ENCODE measurements at places on chromosomes 13 and 19.

DNA sequence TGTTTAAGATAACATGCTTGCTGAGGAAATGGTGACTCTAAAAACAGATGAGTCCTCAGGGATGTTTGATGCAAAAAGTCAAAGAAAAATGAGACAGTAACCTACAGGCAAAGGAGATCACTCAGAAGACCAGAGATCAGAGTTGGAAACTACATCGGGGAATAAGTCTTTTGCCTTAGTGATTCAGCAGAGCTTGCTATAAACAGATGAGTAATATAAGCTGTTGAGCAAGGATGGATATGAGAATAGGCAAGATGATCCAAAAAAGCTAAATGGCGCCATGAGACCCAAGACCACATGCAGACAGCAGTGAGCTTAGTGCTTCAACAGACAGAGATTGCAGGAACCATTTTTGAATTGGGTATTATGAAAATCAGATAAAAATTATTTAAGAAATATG is 168.6 kb downstream of the POSTN start:
- no peak for DNase-seq

DNA sequence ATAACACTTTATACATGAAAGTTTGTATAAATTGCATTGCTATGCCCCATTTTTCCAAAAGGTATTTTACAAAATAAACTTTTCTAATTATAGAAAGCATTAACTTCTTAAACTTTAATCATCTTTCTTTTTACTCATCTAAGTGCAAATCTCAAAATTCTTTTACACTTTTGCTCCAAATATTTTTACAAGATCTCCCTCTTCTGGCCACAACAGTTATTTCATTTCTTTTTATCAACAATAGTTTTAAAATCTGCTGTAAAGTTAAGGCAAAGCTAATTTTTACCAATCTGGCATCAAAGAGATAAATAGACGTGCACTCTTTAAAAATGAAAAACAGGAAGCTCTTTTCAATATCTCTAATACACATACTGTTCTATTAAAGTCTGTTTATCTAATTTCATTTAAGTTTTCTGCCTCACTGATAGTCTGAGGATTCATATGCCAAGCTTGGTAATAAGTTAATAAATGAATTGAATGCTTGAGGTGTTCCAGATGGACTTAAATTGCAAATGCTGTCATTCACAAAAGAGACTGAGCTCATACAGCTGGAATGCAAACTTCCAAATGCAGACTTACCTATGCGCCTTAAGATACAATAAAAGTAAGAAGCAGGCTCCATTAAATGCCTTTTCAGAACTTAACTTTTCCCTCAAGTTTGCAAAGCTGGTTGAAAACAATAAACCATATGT is 583.0 kb upstream of the ATXN8OS start:
- DNase-seq = peak; percentile 22

GRCh38 chr13:34913040-34913439 is 29.0 kb upstream of the NBEA start:
- no peak for DNase-seq

DNA sequence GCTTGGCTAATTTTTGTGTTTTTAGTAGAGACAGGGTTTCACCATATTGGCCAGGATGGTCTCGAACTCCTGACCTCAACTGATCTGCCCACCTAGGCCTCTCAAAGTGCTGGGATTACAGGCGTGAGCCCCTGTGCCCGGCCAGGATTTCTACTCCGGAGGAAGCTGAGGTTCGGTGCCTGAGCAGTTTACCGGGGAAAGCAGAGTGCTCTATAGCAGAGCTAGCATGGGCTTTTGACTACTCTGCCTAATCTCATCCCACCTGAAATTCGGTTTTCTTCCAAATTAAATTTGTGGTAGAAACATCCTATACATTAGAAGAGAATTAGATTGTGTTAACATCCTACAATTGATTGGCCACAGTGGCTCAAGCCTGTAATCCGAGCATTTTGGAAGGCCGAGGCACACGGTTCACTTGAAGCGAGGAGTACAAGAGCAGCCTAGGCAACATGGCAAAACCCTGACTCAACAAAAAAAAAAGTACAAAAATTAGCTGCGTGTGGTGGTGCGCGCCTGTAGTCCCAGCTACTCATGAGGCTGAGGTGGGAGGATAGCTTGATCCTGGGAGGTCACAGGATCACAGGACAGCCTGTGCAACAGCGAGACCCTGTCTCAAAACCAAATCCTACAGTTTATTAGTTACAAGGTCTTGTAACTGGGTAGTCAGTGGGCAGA is 1.6 kb downstream of the RPL13A start:
- DNase-seq = no peak

GRCh38 chr19:55116859-55117662 is at the start of gene PPP1R12C:
PPP1R12C (minus strand) TSS chr19:55117637; CDS start chr19:55117543, 94 bp downstream.
- no peak for DNase-seq

GRCh38 chr13:30042891-30043630 is 192.6 kb upstream of the UBL3 start:
- DNase-seq = no peak

DNA sequence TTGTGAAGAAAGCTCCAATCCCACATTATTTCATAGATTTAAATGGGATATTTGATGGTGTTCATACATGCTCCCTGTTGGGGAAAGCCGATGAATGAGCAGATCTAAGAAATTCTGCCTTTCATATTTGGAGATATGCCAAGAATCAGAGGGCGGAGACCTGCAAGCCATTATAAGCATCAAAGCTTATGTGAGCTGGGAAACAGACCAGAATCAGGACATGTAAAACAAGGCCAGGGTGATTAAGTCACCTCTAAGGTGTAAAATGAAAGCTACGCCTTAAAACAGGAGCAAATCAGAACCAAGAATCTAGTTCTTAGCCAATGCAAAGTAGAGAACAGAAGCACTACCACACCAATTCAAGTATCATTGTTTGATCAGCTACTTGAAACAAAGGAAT is 392.4 kb downstream of the DCT start:
- DNase-seq = no peak

DNA sequence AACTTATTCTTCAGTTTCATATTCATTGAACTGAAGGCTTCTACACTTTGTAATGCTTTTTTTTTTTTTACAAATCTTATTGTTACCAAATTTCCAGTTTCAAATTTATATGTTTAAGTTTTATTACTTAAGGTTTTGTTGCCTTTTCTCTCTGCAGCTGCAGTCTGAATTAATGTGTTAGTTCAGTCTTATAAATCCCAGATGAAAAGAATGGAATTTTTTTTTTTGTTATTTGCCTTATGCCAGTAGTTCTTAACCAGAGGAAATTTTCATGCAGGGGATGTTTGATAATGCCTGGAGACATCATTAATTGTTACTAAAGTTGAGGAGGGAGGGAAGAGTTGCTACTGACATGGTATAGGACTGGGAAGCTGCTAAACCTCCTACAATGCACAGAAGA is 367.9 kb upstream of the SPRY2 start:
- DNase-seq = no peak

- DNase-seq = no peak
Measured at GRCh38 chr19:48852292-48852691, 16.0 kb upstream of the HSD17B14 start.

GRCh38 chr13:54927538-54927937 is 1898.9 kb downstream of the OLFM4 start:
- no peak for DNase-seq

DNA sequence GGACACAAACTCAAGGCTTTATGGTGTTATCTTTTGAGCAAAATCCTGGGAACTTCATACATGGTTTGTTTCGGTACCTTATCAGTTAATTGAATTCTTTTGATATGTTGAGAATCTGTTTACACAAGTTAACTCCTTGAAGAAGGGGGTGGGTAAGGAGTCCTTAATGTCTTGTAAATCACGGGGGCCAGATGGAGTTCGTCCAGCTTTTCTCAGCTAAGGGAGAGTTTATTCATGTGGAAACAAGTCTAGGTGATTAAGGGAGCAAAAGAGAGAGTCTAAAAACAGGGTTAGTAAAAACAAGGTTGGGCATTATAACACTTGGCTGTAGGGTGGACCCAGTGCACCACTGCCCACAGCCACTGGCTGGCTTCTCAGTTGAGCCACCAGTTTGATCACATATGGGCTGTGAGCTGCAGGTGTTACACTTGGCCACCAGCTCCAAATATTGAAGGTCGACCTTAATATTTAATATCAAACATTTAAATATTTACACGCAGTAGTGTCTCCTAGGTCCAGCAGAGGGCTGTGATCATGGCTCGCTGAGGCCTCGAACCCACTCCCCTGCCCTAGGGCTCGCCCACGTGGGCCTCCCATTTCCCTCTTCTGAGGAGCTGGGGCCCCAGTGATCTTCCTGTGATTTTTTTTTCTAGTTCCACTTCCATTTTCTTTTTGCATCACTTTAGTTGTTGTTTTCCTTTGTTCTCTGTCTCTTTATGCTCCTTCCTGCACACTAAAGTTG is 21.0 kb upstream of the ZNF43 start:
- no peak for DNase-seq

DNA sequence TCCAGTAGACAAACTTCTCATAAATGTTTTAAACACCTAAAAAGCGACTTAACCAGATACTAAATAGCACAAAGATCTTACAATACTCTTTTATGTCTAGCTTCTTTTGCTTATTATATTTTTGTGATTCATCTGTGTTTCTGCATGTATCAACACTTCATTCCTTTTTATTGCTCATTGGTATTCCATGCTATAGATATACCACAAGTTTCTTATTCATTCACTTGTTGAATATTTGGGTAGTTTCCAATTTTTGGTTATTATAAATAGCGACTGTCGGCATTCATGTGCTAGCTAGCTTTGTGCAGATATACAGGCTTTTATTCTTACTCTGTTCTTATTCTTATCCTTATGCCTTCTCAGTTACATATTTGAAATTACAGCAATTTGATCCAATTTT is 50.0 kb upstream of the RGCC start:
- DNase-seq = no peak

DNA sequence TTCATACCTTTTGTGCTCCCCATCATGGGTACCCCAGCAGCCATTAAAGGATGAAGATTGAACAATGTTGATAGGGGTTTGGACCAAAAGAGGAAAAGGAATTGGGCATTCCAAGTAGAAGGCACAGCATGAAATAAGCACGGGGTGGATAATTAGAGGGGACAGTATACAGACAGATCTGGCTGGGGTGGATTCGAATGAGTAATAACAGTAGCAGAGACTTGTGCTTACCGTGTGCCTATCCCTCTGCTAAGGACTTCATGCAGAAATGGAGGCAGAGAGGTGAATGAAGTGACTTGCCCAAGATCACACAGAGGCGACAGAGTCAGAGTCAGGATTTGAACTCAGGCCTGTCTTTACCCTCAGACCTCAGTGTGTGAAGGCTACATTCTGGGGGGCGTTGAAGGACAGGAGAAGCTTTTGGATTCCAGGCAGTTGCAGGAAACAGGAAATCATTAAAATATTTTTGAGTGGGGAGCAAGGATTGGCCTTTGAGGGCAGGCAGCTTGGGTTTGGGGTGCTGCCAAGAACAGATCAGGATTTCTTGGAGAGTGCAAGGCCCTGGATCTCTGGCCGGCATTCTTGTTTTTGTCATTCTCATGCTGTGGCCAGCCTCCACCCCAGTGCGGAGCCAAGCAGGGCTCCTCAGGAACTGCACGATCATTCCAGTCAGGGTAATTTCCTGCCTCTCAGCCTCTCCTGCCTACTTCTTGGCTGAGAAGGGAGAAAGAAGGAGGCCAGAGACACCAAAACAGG is 18.7 kb downstream of the PAF1 start:
- DNase-seq = no peak

DNA sequence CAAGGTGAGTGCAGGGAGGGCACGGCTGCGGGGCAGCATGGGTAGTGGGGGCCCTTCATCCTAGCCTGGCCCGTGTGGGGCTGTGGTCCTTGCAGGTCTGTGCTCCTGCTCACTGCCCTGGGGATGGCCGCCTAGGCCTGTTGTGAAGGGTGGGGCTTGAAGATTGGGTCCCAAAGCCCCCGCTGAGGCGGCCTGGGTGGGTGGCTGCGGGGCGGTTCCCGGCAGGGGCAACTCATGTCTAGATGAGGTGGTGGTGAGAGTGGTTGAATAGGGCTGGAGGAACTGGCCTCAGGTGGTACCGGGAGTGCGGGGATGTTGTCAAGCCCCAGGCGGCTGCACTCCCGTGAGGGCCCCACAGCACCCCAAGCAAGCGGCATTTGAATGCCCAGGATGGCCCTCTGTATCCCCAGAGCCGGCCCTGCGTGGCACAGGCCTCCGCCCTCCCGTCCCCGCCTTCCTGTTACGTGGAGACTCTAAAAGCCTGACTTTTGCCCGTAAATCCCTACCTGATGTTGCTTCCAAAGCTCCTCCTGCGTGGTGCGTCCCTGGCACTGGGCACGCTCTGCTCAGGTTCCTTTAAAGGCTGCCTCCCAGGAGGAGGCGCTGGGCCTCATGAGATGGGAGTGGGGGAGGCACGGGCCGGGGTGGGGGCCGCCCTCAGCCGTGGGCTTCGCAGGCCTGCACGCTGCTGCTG is 15.0 kb downstream of the SPPL2B start:
- no peak for DNase-seq

DNA sequence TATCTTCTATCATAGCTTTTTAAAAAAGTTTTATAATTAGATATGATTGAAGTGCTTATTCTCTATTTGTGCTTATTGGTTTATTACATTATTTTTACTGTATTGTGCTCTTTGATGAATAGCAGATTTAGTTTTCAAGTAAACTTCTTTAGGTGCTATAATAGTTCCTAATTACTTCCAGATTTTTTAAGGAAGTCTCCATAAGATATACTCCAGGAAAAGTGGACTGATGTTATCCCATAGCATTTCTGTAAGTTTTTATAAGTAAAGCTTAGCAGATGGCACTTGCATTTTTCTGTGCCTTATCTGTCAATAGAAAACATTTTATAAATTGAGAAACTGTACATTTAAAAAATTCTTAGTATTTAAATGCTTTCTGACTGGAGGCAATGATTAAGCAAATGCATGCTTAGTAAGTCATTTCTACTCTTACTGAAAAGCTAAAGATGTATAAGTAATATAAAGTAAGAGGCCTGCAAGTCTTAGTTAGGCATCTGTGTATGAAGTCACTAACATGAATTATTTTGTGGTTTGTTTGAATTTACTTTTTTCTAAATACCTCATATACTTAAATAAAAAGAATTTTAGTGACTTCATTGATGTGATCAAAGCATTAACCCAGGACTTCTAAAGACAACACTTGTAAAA is 182.8 kb downstream of the MAB21L1 start:
- no peak for DNase-seq

GRCh38 chr13:113820813-113821651 is 42.8 kb downstream of the GAS6 start:
- DNase-seq = peak; percentile 40

GRCh38 chr19:3322199-3322978 is 44.0 kb upstream of the NFIC start:
- no peak for DNase-seq

- DNase-seq = no peak
Measured at GRCh38 chr19:53879140-53880081, 2.6 kb upstream of the PRKCG start.

GRCh38 chr19:2339644-2340310 is 11.3 kb downstream of the SPPL2B start:
- DNase-seq = no peak
